Natural killer cell treated with Interleukin-12 subunit alpha and Interleukin-12 subunit beta and Interleukin-15 and Interleukin-18, amount 100 ng/mL, for 72 hours (primary cell): ENCODE measurements at places on chromosomes 5 and 9. TPM values are rescaled to one million over a fixed set of nuclear protein-coding genes. Genes with fewer than 3 reads are reported as not detected.

The DRD1 gene
- total RNA-seq = not detected

The THBS4 gene
- total RNA-seq = not detected

The CNOT6 gene
- 38.5 TPM for total RNA-seq

The FRRS1L gene
- not detected for total RNA-seq

The PCA3 gene
- total RNA-seq = not detected

The N4BP3 gene
- 0.20 TPM for total RNA-seq

The CD14 gene
- 0.92 TPM for total RNA-seq

The SGCD gene
- total RNA-seq = 0.20 TPM

The DTWD2 gene
- 3.3 TPM for total RNA-seq

The DEPDC1B gene
- total RNA-seq = 30.0 TPM

GRCh38 chr5:150570333-150570732 lies 62.4 kb downstream of the NDST1 start:
- H3K4me3 ChIP-seq = no peak overlapping the region
- H3K27ac ChIP-seq = no peak overlapping the region
- no peaks in the 10 kb centered on the region for H3K27me3 ChIP-seq
- no peaks in the 10 kb centered on the region for H3K36me3 ChIP-seq
- no peaks in the 10 kb centered on the region for H3K4me1 ChIP-seq
- peak; percentile 25 for DNase-seq

DNA sequence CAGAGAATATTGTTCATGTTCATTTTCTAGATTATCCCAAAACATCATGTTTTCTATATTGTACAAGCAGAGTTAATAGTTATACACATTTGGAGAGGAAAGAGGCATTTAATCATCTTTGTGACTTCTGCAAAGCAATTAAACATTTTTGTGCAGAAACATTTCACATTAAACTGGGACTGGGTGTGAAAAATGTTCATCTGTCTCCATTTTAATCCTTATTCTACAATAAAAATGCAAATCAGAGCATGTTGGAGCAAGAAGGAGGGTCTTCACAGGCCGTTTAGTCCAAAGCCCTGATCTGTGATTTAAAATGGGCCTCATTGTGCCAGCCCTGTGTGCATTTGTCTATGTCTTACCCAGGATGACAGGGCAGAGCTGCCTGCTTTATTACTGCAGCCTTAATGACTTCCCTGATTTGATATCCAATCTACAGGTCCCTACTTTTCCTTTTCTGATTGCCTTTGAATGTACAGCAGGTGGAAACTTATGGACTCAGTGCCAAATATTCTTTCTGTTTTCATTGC lies 183.5 kb downstream of the CAVIN4 start:
- no peaks in the 10 kb centered on the region for H3K4me1 ChIP-seq
- no peaks in the 10 kb centered on the region for H3K27me3 ChIP-seq
- no peaks in the 10 kb centered on the region for H3K36me3 ChIP-seq
- H3K27ac ChIP-seq = no peak overlapping the region
- DNase-seq = no peak
- H3K4me3 ChIP-seq = no peak overlapping the region

DNA sequence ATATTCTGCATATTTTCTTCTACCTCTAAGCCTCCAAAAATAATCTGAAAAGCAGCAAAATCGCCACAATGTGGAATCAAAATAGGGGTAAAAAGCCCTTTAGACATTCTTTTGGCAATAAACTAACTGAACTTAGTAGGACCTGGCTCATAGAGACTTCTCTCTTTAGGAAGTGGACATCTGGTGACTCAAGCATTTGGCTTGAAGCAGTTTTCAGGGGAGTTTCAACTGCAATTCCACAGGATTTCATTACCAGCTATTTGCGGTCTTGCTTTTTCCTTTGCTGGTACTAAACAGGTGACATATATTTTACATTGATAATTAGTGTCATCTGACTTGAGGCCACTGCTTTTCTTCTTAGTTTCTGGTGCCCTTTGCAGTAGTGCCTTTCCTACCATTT lies 173.2 kb upstream of the FBN2 start:
- no peak overlapping the region for H3K4me3 ChIP-seq
- no peaks in the 10 kb centered on the region for H3K27me3 ChIP-seq
- DNase-seq = no peak
- H3K4me1 ChIP-seq = no peaks in the 10 kb centered on the region

GRCh38 chr9:87535817-87536539 lies 38.3 kb downstream of the DAPK1 start:
- no peaks in the 10 kb centered on the region for H3K36me3 ChIP-seq
- H3K27me3 ChIP-seq = no peaks in the 10 kb centered on the region
- peaks cover 5% of the 10 kb centered on the region for H3K4me1 ChIP-seq
- no peak overlapping the region for H3K4me3 ChIP-seq

DNA sequence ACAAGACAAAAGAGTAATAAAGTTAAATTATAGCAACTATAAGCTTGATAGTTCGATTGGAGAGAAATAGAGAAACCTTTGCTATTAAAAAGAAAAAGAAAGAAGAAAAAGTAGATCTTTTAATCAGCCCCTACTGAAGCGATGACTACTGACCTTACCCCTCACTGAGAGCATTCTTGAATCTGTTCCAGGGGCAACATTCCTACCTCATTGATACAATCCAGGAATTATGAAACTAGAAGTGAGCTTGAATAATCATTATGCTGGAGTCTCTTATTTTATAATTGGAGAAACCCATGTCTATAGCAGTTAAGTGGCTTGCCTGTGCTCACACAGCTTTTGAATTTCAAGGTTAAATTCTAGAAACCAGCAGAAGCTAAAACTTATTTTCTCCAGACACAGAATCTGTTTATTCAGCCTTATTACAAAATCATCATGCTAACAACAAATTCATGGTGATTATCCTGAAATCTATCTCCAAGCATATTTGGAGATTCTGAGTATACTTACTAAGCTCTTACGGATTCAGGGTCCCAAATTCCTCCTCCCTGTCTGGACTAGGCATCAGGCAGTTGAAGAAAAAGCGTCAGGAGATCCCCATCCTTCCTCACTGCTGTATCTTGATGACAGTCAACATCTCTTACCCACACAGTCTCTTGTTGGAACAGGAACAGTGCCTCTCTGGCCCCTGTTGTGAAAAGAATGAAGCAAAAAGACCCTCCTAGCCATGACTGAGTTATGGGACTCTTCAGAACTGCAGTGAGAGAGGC lies 547.6 kb upstream of the WWC1 start:
- no peak for DNase-seq
- no peak overlapping the region for H3K27ac ChIP-seq
- H3K27me3 ChIP-seq = no peaks in the 10 kb centered on the region
- H3K36me3 ChIP-seq = no peaks in the 10 kb centered on the region
- no peak overlapping the region for H3K4me3 ChIP-seq
- no peaks in the 10 kb centered on the region for H3K4me1 ChIP-seq

- no peak overlapping the region for H3K4me3 ChIP-seq
- no peaks in the 10 kb centered on the region for H3K36me3 ChIP-seq
- H3K27ac ChIP-seq = no peak overlapping the region
- DNase-seq = no peak
- H3K27me3 ChIP-seq = no peaks in the 10 kb centered on the region
- no peaks in the 10 kb centered on the region for H3K4me1 ChIP-seq
These were observed 149.9 kb downstream of the TRIO start for GRCh38 chr5:14292766-14293658.

DNA sequence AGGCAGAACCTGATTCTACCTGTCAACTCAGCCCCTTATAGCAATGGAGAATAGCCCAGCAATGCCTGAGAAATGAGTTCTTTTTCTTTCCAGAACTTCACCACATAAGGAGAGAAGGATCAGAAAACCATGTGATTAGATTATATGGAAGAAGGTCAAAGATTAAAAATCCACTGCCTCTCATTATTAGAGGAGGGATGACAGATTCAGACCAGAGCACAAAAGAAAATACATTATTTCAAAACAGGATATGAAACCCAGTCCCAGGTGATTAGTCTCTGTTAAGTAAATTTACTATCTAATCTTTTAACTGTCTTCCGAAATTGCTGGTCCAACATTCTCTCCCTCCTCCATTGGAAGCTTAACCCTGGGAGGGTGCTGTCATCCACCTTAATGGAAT lies 322.4 kb downstream of the SLIT3 start:
- no peak for DNase-seq
- H3K27me3 ChIP-seq = peaks cover 16% of the 10 kb centered on the region
- no peak overlapping the region for H3K27ac ChIP-seq

GRCh38 chr5:90221951-90222350 lies 187.6 kb downstream of the CETN3 start:
- H3K4me3 ChIP-seq = no peak overlapping the region
- H3K27ac ChIP-seq = no peak overlapping the region
- no peak for DNase-seq
- H3K27me3 ChIP-seq = no peaks in the 10 kb centered on the region

DNA sequence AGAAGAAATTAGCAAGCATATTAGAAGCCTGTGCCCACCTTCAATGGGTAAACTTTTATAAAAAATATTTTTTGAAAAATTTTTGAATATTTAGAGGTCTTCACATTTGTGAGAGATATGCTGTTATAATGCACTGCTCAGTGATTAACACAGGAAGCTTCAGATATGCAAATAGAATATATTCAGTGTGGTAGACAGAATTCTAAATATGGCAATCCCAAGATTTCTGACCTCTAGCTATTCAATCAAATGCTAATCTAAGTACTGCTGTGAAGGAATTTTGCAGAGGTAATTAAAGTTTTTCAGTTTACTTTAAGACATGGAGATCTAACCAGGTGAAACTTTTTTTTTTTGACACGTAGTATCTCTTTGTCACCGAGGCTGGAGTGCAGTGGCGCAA lies 103.5 kb downstream of the ADAMTS19 start:
- no peaks in the 10 kb centered on the region for H3K36me3 ChIP-seq
- no peak overlapping the region for H3K27ac ChIP-seq
- DNase-seq = no peak

GRCh38 chr9:115945009-115945431 lies 208.6 kb upstream of the PAPPA start:
- H3K4me1 ChIP-seq = no peaks in the 10 kb centered on the region
- H3K36me3 ChIP-seq = no peaks in the 10 kb centered on the region

DNA sequence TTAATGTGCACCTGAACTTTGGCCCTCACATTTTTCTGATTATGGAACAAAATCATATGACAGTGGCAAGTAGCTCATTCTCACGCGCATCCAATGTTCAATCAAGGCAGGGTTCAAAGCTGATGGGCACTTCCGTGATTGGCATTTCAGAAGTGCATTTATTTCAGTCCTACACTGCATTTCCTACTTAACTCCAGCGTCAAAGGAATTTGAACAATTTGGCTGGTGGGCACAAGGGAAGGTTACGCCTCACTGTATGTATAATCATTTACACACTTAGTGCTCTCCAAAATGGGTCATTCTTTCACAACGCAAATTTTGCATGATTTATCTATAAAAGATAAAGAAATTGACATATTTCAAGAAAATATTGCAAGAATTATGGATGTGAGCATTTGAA lies 167.9 kb upstream of the VLDLR start:
- no peaks in the 10 kb centered on the region for H3K36me3 ChIP-seq
- no peaks in the 10 kb centered on the region for H3K4me1 ChIP-seq
- peaks cover 21% of the 10 kb centered on the region for H3K27me3 ChIP-seq
- H3K27ac ChIP-seq = no peak overlapping the region

DNA sequence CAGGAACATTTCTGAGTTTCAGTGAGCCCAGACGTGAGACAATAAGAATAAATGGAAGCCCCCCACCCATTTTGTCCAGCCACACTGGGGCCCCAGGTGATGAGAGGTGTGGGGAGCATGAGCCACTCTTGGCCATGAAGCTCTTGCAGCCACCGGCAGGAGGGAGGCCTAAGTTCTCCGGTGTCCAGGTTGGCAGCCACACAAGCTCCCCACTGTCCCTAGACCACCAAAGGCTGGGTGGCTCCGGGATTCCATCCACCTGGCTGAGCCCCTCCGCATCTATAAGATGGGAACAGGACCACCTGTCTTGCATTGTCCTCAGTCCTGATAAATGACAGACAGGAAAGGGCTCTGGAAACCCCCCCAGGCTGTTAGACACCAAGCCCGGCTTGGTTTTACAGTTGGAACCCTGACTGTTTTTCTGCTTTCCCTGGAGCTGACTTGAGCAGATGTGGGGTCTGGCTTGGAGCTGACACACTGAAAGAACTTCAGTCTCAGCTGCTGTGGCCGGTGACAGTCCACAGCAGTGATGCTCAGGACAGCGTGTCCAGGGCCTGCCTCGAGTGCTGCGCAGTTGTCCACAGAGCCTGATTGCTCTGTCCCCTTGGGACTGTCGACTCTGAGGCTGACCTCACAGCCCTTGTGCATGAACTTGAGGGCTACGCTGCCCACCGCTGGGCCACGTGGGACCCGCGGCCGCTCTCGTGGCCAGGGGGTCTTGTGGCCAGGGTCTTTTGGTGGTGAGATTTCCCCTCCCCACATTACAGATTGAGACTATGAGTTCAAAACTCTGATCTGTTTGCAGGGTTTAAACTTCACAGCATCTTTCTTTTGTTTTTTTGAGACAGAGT lies 74.8 kb downstream of the PSMB7 start:
- no peaks in the 10 kb centered on the region for H3K36me3 ChIP-seq
- no peak overlapping the region for H3K27ac ChIP-seq
- H3K4me1 ChIP-seq = peaks cover 2% of the 10 kb centered on the region
- no peaks in the 10 kb centered on the region for H3K27me3 ChIP-seq
- DNase-seq = no peak

- H3K4me1 ChIP-seq = peaks cover 20% of the 10 kb centered on the region
- H3K27ac ChIP-seq = no peak overlapping the region
- no peak overlapping the region for H3K4me3 ChIP-seq
- H3K27me3 ChIP-seq = no peaks in the 10 kb centered on the region
These were observed 45.8 kb upstream of the RNF38 start for GRCh38 chr9:36445800-36446361.

- no peak overlapping the region for H3K27ac ChIP-seq
- H3K4me1 ChIP-seq = peaks cover 4% of the 10 kb centered on the region
- no peak overlapping the region for H3K4me3 ChIP-seq
- peaks cover 5% of the 10 kb centered on the region for H3K36me3 ChIP-seq
These were observed 12.4 kb downstream of the SLC30A5 start for GRCh38 chr5:69105996-69106906.

DNA sequence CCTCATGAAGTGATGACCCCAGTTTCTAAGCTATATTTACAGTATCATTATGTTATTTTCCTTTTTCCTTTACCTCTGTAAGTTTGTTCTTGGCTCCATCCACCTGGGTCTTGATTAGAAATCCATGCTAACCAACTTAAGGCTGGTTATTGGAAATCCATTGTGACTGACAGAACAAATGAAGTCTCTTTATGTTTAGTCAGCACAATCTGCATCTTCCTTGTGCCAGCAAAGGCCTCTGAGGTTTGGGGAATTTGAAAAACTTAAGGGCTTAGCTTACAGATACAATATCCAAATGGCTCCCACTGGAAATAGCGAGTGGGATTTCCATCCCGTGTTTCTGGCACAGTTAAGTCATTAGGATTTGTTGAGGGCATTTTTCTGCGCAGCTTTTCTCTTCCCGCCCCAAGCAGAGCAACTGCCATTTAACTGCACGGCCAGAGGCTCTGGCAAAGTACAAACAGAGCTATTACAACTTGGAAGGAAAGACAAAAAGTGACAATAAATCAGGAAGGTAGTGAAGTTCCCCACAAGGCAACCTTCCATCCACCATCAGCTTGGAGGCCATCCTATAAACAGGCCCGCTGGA lies 64.2 kb downstream of the DCP2 start:
- no peaks in the 10 kb centered on the region for H3K4me1 ChIP-seq
- no peak overlapping the region for H3K27ac ChIP-seq
- DNase-seq = no peak
- H3K27me3 ChIP-seq = no peaks in the 10 kb centered on the region
